ENCODE measurements at places on chromosomes 3 and 15.
A peak's percentile ranks its signal among the peaks of the same experiment; 100 is the strongest.

- no peak for DNase-seq
Measured at GRCh38 chr15:92709110-92709790, 53.7 kb upstream of the FAM174B start.

DNA sequence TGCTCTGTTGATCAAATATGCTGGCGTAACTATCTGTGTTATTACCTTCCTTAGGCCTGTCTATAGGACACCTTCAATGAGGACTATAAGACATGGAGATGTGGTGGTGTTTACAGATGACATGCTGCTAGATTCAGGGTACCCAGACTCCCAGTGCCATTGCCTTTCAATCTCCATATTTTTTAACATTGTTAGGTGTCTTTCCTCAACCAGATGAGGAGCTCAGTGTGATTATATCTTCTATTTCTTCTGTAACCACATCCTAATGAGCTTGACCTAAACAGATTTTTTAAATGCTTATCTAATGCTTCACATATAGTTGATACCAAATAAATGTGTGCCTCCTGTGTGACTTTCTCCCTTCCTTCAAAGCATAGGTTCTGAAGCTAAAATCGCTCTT, 730.1 kb upstream of the NR2F2 start:
- no peak for DNase-seq

DNA sequence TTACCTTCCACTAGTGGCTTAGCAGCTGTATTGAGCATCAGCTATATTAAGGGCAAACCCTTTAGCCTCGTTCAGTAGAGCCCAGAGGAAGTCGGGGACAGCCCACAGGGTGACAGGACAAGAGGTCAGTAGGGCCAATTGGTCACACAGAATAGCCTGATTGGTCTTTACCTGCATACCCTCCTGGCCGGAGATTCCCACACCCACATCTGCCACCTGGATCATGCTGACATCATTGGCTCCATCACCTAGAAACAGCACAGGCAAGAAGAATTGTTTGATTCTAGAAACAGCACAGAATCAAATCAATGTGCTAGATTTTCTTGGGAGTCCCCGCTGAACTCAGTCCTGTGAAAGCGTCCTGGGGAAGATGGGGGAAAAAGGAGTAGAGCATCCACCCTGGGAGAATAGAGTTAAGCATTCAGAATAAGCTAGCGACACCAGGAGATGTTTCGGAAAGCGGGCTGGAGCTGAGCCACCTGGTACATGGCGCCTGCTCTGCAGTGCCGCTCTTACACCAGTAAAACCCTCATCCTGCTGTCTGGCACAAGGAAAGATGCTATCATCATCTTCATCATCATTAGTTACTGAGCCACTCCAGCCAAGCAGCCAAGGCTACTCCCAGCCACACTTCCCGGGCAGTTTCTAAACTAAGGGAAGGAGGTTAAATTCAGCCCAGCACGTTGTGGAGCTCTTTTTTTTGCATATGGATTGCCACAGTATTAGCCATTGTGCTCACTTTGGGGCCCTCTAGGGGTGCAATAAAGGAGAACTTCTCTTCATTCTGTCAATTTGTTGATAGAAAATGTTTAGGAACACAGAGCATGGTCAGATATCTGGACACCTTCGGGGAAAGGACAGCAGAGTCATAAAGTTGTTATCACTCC, 171.3 kb downstream of the ATP10A start:
- no peak for DNase-seq

DNA sequence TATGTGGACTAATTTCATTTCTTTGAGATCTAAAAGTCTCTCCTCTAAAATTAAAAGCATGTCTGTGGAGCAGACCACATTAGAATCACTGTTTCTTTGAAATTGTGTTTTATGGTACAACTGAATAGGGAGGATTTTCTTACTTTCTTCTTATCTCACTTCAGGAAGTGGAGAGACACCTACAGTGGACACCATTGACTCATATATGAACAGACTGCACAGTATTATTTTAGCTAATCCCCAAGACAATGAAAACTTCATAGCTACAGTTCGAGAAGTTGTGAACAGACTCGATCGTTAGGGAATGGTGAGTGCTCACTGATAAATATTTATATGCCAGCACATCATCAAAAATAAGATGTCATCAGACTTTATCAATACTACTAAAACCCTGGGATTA, 58.3 kb downstream of the HMG20A start:
- no peak for DNase-seq

DNA sequence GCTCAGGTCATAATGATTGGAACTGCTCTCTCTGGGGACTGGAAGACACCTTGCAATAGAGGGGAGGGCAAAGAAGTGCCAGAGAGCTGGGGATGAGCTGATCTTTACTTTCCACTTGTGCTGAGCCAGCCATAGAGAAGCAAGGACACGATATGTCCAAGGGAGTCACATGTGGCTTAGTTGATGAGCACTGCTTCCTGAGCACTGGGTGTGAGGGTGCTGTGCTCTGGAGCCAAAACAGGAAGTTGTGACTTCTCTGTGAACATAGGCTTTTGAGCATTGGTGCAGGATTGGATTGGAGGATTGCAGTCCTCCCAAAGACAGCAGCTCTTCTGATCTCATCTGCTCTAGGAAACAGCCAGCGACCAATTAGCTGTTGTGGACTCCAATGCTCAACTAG, 6.7 kb downstream of the PARP14 start:
- DNase-seq: no peak

DNA sequence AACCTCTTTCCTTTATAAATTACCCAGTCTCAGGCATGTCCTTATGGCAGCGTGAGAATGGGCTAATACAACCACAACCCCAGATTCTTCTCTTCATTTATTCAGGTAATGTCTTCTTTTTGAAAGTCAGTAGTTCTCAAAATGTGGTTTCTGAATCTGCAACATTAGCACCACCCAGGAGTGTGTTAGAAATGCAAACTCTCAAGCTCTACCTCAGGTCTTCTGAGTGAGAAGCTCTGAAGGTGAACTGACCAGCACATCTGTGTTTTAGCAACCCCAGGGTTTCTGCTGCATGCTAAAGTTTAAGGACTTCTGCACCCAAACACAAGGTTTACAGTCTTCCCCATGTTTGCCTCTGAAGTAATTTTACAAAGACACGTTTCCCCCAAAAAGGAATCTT, 22.3 kb upstream of the TRIM59 start:
- DNase-seq: no peak

GRCh38 chr15:62907275-62907674, 135.3 kb upstream of the TPM1 start:
- no peak for DNase-seq

DNA sequence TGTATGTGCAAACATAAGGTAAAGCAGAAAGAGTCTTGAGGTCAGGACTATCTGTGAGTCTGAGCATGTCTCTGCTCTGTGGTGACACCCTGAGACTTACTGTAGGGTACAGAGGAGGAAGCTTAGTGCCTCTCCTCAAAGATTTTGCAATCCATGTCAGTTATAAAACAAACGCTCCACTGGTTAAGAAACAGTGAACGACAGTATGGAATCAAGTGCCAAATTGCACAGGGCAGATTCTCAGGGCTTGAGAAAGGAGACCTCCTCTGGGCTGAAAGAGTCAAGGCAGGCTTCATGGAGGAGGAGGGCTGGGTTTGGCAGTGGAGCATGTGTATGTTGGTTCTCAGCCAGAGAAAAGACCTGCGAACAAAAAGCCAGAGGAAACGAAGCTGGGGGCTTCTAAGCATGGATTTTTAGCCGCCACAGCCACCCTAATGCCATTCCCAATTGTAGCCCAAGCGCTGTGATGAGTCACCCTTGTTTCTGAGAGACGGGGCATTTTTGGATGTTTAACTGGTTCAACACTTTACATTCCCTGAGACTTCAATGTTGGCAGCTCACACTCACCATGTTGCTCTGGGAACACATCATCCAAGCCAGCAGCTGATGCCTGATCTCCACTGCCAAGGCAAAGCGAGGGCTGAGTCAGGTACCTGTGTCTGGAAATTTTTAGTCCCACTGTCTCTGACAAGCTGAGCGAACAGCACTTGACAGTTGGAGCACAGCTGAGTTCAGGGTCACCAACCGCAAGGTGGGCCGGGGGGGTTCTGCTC, 3.4 kb upstream of the DGKG start:
- DNase-seq: no peak

GRCh38 chr15:88745065-88745464, 58.2 kb upstream of the ACAN start:
- DNase-seq: no peak

DNA sequence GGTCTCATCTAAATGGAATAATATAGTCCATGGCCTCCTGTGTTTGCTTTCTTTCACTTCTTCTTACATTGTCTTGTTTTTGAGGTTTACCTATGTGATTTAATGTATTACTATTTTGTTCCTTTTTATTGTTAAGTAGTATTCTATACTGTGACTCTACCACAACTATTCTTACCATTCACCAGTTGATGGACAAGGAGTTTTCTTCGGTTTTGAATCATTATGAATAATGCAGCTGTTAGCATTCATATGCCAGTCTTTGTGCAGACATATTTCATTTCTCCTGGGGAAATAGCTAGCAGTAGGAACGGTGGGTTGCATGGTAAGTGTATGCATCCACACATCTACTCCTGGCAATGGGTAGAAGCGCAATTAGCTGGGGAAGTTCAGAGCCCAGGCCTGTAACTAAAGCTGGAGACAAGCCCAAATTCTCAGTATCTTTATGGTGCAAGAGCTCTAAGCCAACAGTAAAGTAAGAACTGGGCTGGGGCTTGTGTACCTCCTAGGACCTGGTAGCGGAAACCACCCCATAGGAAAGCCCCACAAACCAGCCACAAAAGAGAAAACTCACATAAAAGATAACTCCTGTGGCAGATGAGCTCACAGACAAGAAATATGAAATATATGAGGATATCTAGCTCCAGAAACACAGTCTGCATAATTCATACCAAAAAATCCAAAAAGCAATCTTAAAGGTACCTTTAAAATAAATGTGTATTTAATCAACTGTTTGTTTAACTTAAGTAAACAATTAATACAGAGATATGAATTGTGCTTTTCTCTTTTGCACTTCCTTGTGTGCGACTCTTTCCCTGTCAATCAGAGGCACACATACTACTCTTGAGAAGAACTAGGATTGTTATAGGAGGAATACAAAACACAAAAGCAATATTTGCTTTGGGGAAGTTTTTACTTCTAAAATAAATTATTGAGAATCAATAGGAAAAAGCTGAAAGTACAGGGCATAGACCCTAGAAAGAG, 2.7 kb upstream of the CSTA start:
- no peak for DNase-seq

GRCh38 chr3:117104792-117105191, 395.2 kb downstream of the TUSC7 start:
- DNase-seq: no peak

DNA sequence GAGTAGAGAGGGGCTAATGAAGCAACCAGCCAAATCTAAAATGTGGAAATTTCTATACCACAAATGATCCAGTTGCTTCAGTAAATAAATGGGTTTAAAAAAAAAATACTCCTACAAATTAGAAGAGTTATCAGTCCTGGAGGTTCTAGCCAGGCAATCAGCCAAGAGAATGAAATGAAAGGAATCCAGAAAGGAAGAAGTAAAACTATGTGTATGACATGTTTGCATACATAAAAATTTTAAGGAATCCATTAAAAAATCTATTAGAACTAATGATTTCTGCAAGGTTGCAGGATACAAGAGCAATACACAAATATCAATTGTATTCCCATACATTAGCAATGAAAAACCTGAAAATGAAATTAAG, 9.6 kb downstream of the MESP2 start:
- DNase-seq: no peak

GRCh38 chr3:118525077-118525476, 509.6 kb downstream of the IGSF11 start:
- DNase-seq: no peak

DNA sequence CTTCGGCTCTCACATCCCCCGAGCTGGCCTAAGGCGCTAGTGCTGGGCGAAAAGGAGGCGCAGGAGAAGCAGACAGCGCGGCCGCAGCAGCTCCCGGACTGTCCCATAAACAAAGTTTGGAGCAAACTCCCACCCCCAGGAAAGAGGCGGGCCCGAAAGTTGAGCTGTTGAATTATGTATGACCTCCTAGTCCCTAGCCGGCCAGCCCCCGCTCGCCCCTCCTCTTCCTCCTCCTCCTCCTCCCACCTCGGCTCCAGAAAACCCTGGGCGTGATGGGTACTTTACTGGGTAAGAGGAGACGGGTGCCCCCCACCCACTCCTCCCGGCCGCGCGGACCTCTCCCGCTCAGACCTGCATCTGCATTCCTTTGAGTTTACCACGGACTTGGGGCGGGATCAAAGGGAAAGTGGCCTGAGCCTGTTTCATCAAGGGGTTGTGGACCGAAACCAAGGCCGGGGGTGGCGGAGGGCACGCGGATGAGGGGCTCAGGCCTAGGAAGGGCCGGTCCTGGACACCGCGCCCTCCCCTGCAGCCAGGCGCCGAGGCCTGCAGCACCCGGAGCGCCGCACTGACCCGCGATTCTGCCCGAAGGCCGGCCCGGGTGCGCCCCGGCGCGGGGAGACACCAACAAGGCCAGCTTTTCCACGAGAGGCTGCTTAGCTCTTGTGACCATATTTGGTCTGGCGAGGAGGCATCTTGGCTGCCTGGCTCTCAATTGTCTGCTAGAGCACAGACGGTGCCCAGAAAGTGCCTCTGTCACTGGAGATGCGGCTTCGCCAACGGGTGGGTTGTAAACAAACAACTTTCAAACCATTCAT, at the start of gene WWTR1:
Gene WWTR1 (minus strand): TSS at position 100 of the 818 bp plus-strand sequence. CDS start 719 bp downstream, outside the sequence.
- DNase-seq: peak; percentile 41

DNA sequence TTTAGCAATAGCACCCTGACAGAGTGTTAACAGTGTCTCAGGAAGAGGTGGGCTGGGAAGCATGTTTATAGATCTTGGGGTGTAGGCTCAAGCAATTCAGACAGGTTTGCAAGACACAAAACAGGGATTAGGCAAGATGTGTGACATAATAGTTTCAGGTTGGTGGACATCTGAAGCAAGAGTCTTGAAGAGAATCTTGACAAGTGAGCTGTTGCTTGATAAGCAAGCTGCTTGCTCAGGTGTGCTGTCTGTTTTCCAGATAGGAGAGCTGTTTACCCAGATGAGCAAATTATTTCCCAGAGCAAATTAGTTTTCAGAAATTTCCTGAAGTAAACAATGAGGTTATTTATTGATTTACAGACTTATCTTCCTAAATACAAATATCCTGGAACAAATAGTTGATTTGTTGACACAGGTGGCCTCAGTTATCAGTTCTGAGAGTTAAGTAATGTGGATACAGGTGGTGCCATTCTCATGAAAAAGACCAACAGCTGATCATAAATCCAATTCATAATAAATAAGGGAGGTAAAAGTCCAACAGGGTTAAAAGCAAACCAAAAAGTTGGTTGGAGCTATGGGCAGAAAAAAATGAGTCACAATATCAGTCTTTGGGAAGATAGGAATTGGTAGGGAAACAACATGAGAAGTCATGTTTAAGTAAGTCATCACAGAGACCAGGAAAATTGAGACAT, 437.3 kb downstream of the TBL1XR1 start:
- DNase-seq: no peak

- no peak for DNase-seq
Measured at GRCh38 chr3:42066516-42067181, 24.5 kb upstream of the TRAK1 start.

GRCh38 chr3:126337980-126338651, 19.1 kb downstream of the KLF15 start:
- DNase-seq: no peak

DNA sequence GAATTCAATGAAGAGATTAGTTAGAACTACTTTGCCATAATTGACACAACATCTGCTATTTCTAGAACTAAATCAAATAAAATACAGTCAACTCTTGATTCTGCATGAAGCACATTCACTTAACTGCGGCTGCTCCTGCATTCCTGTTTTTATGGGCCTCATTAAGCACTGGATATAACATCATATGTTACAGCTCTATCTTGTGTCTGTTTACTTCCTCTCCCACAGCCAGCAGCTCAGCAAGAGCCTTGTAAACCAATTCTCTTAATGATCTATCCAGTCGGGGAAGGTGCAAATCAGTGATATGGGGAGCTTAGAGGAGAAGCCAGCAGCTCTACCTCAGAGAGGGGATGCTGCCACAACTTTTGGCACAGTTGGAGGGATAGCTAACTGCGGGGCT, 329.2 kb downstream of the ARRDC4 start:
- DNase-seq: no peak
